ENCODE measurements at places on chromosomes 12 and 14.
A peak's percentile ranks its signal among the peaks of the same experiment; 100 is the strongest.

DNA sequence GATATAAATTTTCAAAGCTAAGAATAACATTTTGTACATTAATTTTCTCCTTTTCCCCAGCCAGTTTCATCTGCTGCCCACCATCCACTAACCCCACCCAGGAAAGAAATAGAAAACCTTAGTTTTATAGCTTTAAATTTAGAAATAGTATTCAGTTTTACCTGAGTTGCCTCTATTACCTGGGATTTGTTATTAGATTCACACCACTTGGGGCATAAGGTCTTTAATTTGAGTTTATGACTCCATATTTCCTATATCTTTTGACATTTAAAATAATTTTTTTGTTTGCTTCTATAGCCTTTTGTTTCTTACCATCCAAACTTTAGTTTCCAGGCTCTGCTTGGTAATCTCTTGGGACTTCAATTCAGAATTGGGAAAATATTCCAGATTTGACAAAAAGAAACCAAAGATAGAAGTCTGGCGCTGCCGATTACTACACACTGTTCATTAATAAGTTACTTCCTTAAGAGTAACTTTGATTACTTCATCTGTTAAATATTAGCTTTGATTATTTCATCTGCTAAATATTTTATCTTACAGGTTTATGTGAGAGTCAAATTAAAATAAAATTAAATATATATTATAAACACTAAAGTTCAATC is 485.5 kb upstream of the FOXG1 start:
- DNase-seq = no peak

DNA sequence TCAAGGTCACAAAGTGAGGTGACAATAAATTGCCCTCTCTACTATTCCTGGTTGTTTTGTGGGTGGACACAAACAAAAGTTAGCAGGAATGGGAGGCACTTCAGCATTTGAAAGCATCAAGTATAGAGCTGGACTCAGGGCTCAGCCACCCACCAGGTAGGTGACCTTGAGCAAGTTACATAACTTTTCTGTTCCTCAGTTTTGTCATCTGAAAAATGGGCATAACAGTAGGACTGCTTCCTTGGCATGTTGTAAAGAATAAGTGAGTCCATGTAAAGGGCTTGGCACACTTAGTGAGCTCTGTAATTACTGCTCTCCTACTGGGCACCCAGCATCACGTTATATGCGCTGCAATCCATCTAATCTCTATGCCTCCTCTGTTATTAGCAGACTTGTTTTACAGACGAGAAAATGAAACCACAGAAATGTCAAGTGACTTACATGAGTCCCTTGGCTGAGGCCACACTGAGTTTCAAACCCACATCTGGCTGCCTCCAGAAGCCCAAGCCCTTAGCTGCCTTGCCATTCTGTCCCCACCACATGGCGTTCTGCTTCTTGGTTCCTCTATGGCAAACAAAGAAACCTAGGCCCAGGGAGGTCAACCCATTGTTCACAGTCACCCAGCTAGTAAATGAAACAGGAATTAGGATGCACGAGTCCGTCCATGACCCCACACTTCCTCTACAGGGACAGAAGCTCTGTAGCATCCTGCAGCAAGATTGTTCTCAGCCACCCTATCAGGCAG is 63.2 kb upstream of the SLC24A4 start:
- DNase-seq = no peak

DNA sequence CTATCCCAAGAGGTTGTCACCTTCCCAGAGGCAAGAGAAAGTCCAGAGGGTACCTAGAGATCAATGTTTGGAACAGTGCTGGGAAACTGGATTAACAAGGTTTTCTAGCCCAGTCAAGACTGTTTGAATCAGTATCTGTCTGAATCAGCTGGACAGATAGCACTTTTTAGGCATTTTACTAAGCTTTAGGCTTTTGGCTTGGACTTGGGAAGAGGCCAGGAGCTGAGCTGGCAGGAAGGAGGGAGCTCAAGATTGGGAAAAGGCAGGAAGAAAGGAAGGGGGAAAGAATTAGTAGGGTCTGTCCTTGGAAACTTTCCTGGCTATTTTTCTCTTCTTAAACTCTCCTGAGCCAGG is 8.3 kb downstream of the IKZF4 start:
- DNase-seq = no peak

DNA sequence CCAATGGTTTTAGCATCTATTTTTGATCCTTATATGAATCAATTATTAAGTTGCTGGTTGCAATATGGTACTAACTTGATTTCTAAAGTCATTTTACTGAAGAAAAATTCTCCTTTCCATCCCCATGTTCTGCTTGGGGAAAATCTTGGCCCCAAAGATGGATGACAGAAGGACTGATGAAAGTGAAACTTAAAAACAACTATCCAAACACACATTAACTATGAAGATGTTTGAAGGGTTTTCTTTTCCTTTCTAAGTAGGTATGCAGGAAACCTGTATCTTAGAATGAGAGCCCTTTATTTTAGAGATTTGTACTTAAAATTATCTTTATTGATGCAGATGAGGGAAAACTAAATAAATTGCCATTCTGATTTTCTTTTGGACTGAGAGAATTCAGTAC is 5.9 kb downstream of the C12orf71 start:
- no peak for DNase-seq

- no peak for DNase-seq
Measured at GRCh38 chr14:93012506-93012905, 89.6 kb downstream of the CHGA start.

- no peak for DNase-seq
Measured at GRCh38 chr12:79591988-79592387, 98.8 kb downstream of the PAWR start.

DNA sequence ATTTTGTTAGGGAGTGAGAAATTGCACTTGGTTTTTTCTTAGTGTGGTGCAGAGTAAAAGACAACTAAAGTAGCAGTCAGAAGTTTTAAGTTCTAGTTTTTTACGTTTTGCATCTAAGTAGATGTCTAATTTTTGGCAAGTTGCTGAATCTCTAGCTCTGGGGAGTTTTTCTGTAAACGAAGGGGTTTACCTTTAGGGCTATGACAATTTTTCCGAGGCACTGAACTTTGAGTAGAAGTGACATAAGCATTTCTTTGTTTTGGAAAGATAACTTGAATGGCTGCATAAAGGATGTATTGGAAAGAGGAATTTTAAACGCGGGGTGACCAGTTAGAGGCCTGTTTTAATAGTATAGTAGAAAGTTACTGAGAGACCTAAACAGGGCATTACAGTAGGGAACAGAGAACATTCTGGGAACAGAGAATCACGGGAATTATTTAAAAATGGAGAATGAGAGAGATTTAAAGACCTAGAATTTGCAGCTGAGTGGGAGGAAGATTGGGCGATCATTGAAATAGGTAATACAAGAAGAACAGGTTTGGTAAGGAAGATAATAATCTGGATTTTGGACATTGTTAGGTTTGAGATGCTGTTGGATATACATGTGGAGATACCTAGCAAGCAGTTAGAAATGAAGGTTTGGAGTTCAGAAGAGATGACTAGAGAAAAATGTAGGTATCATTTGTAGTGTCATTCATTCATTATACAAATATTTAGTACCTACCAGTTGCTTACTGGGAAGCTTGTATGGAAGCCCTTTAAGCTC is 1.2 kb downstream of the ZNF410 start:
- DNase-seq = no peak

DNA sequence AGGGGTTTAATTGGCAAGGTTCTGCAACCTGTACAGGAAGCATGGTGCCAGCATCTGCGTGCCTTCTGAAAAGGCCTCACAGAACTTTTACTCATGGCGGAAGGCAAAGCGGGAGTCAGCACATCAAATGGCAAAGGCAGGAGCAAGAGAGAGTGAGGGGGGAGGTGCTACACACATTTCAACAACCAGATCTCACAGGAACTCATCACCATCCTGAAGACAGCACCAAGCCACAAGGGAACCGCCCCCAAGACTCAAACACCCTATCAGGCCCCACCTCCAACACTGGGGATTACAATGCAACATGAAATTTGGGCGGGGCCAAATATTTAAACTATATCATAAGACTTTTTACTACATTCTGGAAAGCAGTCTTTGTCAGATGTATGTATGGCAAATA is 38.0 kb upstream of the FKBP4 start:
- no peak for DNase-seq

GRCh38 chr12:1707051-1707450 is 16.2 kb downstream of the ADIPOR2 start:
- no peak for DNase-seq

DNA sequence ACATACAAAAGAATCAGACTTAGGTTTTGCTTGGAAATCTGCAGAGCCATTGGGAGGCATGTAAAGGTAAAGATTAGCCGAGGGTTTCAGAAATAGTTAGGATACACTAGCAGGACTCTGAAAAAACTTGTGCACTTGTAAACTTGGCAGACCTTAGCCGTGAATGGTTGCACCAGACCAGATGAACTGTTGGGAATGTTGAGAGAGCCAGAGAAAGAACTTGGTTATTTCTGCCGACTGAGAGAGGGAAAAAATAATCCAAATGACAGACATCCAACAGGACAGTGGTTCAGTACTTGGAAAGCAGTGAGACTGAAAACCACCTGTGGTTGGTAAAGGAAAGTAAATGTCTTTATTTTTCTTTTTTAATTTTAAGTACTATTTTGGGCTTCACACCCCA is 222.5 kb upstream of the DDHD1 start:
- no peak for DNase-seq

DNA sequence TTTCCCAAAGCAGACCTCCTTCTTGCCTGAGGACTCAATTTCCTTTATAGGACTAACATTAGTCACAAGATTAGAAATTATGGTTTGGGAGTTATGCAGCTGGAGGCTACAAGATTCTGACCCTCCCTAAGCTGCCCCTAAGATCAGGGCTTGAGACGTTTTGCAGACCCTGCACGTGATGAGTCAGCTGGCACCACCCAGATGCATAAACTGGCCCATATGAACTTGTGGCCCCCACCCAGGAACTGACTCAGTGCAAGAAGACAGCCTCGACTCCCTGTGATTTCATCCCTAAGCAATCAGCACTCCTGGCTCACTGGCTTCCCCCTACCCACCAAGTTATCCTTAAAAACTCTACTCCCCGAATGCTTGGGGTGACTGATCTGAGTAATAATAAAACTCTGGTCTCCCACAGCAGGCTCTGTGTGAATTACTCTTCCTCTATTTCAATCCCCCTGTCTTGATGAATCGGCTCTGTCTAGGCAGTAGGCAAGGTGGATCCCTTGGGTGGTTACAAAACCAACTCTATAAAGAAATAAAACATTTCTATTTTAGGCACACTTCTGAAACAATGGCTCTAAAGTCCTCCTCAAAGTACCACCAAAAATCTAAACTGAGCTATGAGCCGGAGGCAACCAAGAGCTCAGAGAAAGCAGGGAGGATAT is 233.4 kb downstream of the TMEM132D start:
- DNase-seq = peak; percentile 59

GRCh38 chr12:42236017-42236416 is 2.0 kb downstream of the YAF2 start:
- DNase-seq = no peak

DNA sequence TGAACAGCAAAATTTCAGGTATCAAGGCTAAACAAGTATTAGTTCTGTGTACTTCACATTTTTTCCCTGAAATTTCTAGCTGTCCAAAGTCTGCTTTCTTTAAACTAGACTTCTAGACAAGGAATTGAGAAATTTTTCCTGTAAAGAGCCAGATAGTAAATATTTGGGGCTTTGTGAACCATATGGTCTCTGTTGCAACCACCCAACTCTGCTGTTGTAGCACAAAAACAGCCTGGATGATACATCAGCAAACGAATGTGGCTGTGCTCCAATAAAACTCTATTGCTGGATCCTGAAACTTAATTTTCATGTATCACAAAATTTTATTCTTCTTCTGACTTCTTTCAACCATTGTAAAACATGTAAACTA is 96.0 kb upstream of the SLC38A4 start:
- DNase-seq = no peak

DNA sequence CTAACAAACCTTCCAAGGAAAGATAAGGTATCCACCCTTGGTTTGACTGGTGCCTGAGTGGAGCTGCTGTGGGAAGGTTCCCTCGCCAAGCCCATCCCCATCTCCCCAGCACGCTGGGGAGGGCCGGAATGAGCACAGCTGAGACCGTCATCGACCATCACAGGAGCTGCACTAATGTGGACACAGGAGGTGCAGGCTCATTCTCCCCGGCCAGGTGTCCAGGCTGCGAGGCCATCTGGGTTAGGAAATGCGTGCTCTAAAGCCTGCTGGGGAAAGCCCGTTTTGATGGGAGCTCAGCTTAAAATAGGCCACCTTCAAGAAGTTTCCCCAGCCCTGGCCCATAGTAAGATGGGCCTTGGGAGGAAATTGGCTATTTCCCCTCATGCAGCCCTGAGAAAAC is 35.2 kb upstream of the FOXN3 start:
- no peak for DNase-seq

GRCh38 chr12:1218369-1218768 is 227.3 kb downstream of the ERC1 start:
- DNase-seq = no peak

DNA sequence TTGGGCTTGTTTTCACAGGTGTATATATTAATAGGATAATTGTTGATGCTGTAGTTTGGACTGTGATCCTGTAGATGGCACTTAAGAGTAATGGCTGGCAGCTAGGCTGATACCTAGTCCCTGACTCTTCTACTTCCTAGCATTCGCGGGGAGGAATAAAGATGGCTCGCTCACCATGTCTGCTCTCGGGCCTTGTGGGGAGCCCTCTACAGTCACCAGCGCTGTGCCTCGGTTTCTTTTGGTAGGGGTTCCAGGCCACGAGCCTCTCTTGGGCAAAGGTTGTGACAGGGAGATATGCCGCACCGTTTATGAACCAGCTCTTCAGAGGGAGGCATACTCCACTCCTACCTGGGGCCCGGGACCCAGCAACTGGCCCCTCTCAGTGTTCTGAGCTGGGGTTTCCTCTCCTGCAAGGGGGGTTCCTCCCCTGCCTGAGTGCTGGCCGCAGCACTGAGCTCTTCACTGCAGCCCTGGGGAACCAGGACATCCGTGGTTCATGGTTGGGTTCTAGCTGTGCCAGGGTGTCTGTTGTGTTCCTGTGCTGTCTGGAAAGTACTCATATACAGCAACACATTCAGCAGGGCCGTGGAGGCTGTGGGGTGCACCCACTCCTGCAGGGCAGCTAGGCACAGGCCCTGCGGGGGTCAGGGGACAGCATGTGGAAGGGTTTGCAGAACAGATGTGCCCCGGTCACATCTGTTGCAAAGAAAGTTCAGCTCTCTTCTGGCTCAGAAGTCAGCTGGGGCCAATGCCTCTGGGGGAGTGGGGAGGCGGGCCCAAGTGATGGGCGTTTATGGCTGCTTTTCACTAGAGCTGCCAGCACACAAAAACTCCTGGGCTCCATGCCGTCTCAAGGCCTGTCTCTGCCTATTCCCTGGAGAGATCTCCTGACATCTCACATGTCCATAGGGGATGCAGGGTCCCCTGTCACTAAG is 147.9 kb downstream of the PPFIA2 start:
- DNase-seq = no peak

- no peak for DNase-seq
Measured at GRCh38 chr14:36443374-36443773, 76.7 kb downstream of the NKX2-1 start.

DNA sequence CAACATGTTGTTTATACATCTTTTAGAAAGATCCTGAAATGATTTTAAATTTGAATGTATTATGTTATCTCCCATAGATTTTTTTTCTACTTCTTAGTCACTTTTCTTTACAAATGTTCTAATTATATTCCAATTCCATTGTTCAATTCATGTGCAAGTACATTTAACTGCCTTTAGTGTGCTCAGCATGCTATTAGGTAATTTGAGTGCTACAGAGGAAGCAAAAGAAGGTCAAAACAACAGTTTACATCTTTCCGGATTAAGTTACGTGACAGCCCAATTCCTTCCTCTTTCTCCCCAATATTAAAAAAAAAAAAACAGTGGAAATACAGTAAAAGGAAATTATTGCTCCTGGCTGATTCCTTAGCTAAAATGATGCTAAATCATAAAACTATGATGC is 98.3 kb downstream of the RTN1 start:
- no peak for DNase-seq

Measured in RCC 7860 (cell line).